ENCODE measurements at places on chromosomes 5 and 9.

GRCh38 chr5:9108162-9108561 is 437.7 kb downstream of the SEMA5A start:
- DNase-seq: no peak

- DNase-seq: no peak
These were observed 61.7 kb downstream of the FBXL17 start for GRCh38 chr5:108320231-108320630.

GRCh38 chr9:79665931-79666330 is 94.2 kb downstream of the TLE4 start:
- DNase-seq: no peak

DNA sequence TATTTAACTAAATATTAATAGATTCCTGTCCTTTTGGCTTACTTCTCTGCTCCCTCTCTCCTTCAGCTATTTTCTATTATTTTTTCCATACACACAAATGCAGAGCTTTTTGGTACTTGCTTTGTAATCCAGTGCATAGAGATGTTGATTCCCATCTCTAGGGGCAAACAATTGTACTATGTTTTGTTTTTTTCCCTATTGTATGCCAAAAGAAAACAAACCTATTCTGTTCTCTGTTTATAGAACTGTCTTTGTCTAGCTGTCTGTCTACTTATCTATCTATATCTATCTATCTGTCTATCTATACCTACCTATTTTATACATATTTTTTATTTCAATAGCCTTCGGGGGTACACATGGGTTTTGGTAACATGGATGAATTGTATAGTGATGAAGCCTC is 121.6 kb upstream of the LIFR start:
- DNase-seq: no peak

DNA sequence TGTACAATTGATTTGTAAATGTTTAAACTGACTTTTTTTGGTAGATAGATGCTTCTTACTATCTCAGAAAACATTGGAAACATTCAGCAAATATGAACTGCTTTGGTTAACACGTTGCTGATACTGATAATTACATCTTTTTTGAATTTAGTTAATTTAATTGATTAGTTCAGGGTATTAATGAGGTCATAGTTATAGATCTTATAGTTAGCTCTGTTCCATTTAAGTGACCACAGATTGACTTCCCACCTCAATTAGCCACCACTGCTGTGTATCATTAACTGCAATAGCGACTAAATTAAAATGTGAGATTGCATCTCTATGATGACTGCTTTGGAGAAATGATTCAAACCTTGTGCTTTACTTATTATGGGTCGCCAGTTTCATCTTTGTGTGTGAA is 407.1 kb upstream of the EDIL3 start:
- DNase-seq: no peak

DNA sequence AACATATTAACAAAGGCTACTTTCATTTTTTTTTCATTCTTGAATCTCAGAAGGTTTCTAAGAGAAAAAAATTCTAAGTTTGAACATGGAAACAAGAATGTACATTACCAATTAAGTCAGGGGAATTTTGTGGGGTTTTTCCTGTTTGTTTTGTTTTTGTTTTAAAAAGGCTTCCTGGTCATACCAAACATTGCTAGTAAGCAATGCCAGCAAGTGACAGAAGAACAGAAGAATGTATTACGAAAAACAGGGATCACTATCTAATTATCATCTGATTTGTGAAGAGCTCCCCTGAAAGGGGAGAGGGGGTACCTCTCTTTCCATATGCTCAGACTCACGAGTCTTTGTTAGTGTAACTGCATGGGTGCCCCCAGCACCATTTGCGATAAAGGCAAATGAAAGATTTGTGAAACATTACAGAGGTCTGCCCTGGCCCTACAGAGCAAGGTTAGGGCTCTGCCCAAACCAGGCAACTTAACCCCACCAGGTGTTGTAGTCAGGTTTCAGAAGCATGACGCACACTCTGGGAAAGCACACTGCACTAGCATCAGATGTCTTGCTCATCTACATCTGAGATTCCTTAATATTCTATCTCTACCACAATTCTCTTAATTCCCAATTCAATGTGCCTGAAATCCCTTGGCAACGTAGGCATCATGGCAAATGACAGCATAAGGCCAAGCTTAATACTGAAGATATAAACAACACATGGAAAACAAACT is 268.2 kb downstream of the MLLT3 start:
- no peak for DNase-seq

GRCh38 chr5:167305591-167306213 is 985.7 kb upstream of the WWC1 start:
- no peak for DNase-seq

DNA sequence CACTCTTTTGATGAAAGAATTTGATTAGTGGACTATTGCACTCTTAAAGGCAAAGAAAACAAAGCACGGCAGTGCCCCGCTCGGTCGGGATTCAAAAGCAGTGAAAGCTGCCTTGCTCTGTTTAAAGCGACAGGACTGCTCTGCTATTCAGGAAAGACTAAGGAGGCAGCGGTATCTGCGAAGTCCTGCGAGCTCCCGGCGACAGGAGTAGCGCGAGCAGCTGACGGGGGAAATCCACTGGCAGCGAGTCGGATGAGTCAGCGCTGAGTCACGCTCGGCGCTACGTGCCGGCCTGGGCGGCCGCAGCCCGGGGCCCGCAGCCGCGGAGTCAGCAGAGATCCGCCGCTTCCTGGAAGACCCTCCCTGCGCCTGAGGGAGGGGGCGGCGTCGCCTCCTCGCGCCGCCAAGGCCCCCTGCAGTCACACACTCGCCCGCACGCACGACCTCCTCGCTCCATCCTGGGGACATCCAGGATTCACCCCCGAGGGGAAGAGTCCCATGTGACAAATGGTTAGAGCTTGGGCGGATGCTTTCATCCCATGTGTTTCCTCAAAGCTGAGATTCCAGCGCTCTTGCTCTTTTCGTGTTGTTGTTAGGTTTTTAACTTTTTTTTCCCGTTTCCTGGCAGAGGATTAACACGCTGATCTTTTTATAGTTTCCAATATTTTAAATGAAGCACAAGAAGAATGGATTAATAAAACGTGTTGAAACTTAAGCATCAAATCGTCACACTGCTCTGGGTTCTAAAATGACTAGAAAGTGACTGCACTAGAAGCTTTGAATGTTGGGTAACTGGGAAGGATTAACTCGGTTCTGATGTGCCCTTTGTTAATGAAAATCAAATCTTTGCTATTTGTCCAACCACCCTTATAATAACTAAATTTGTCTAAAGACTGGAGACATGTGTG is 102.5 kb downstream of the ARRDC3 start:
- DNase-seq: peak; percentile 66

GRCh38 chr9:4740388-4740637 is 689 bp downstream of the AK3 start:
- no peak for DNase-seq

DNA sequence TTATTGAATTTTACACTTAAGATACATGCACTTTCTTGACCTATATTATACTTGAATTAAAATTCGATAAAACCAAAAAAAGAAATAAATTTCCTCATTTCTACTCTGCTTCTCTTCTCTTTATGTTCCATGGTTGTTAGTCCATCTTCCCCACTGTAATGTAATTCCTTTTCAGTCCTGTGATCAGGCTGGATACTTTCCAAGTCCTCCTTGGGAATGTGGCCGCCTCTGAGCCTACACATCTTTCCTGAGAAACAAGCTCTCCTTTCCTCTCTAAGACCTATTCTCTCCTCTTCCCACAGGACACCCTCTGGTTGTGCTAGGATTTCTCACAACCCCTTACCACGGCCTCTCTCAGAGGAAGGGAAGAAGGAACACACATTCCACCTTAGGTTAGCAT is 285.1 kb downstream of the DNAH5 start:
- no peak for DNase-seq

DNA sequence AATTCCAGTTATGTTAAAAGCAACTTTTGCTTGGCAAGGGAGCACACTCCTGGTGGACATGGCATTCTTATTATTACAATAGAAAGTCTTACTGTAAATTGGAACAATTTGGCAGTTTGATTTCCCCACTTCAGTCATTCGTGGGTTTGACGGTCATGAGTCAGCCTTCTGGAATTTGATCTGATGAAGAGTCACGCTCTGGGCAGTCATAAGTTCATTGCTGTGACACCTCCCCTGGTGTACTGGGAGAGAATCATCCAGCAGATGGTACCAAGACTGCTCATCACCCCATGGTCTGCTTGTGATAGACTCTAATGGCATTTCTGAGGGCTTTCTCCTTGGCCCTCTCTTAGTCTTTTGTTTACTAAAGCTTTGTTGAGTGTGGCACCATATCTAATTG is 53.8 kb downstream of the GLRA1 start:
- DNase-seq: no peak

DNA sequence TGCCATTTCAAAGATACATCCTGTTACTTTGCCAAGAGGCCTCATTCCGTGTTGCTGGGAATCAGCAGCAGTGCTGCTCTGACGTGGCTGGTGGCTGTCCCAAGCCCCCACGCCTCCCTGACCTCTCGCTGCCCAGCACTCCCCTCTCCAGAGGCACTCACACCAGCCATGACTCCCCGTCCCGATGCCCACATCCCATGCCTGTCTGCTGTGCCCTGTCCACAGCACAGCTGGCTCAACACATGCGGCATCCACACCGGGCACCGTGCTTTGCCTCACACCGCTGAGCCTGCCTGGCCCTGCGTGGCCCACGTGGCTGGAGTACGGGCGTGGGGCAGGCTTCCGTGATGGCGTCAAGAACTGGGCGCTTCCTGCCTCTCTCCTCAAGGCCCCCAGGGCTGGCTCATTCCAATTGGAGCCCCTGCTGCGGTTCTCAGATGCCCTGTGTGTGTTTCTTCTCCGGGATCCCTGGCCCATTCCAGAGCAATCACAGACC is 7.8 kb upstream of the LCN1 start:
- no peak for DNase-seq

- peak; percentile 7 for DNase-seq
These were observed 39.1 kb upstream of the RANBP6 start for GRCh38 chr9:6054280-6055099.

GRCh38 chr5:139116100-139116655 is 82.0 kb downstream of the SIL1 start:
- DNase-seq: no peak

GRCh38 chr9:125538092-125538473 is 168.9 kb downstream of the MAPKAP1 start:
- no peak for DNase-seq

- no peak for DNase-seq
These were observed 5.7 kb upstream of the DCTN4 start for GRCh38 chr5:150764530-150764929.

DNA sequence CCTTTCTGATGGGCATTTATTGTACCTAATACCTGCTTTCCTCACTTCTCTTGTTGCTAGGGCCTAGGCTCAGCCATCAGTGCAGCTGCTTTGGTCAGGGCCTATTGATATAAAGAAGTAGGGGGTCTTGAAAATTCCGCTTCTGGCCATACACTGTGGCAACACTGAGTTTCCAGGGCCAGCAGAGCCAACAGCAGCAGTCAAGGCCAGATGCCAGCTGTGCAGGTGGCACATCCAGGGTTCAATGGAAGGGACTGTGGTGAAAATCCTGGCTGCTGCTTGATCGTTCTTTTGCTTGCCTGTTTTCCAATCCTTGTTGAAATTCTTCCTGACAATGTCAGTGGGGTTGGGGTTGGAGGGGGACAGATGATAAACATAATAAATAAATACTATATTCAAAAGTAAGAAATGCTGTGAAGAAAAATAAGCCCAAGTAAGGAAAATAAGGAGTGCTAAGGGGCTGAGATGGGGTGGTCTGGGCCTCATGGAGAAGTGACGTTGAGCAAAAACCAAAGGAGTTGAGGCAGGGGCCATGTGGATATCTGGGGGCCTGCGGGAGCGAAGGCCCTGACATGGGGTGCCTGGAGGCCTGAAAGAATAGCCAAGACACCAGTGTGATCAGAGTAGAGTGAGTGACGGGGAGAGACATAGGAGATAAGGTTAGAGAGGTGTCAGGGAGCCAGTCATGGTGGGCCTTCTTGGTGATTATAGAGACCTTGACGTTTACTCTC is 91.0 kb upstream of the ALDH1B1 start:
- DNase-seq: no peak

- no peak for DNase-seq
These were observed 86.0 kb downstream of the RXRA start for GRCh38 chr9:134412298-134412711.

GRCh38 chr9:131420980-131421624 is 27.2 kb downstream of the PRRC2B start:
- DNase-seq: no peak

Measured in stimulated activated CD4-positive, alpha-beta T cell treated with anti-CD3 and anti-CD28 coated beads, TNF-alpha, amount 100 ng/mL, for 1 hour (primary cell).